Heart left ventricle (tissue), 16 donors: ENCODE measurements at places on chromosomes 2 and 18.

GRCh38 chr2:156164091-156164720 is 168.3 kb downstream of the NR4A2 start:
- H3K36me3 ChIP-seq, result no peaks in the 10 kb centered on the region
- DNase-seq, result no peak
- no peaks in the 10 kb centered on the region for H3K27me3 ChIP-seq
- H3K4me3 ChIP-seq, result no peak overlapping the region
- no peaks in the 10 kb centered on the region for H3K4me1 ChIP-seq

GRCh38 chr2:145356056-145356455 is 836.1 kb upstream of the ZEB2 start:
- H3K4me3 ChIP-seq, result no peak overlapping the region
- H3K27me3 ChIP-seq, result no peaks in the 10 kb centered on the region
- no peaks in the 10 kb centered on the region for H3K4me1 ChIP-seq
- H3K36me3 ChIP-seq, result no peaks in the 10 kb centered on the region

GRCh38 chr2:15867194-15868171 is 72.9 kb upstream of the MYCN start:
- no peak for DNase-seq
- H3K36me3 ChIP-seq, result no peaks in the 10 kb centered on the region
- H3K27ac ChIP-seq, result no peak overlapping the region
- no peaks in the 10 kb centered on the region for H3K4me1 ChIP-seq
- no peak overlapping the region for H3K4me3 ChIP-seq

GRCh38 chr2:43343573-43344304 is 117.3 kb upstream of the ZFP36L2 start:
- peak overlapping the region; percentile 88 for H3K27ac ChIP-seq
- no peaks in the 10 kb centered on the region for H3K36me3 ChIP-seq
- H3K27me3 ChIP-seq, result no peaks in the 10 kb centered on the region
- H3K4me3 ChIP-seq, result no peak overlapping the region
- DNase-seq, result no peak

DNA sequence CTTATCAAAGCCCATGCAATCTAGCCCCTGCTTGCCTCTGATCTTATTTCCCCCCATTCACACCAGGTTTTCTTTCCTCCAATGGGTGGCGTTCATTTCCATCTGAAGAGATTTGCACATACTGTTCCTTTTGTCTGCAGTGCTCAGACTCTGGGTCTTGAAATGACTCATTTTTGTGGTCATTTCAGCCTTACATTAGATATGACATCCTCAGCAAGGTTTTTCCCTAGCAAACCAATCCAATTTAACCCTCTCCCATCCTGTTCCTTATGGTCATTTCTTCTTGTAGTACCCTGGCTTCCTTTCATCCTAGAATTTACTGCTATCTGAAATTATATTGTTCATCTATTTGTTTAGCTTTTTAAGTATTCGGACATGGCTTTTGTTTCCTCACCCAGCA is 42.5 kb upstream of the SCN1A start:
- H3K27ac ChIP-seq, result no peak overlapping the region
- H3K36me3 ChIP-seq, result no peaks in the 10 kb centered on the region
- no peaks in the 10 kb centered on the region for H3K27me3 ChIP-seq
- no peak overlapping the region for H3K4me3 ChIP-seq
- DNase-seq, result no peak

DNA sequence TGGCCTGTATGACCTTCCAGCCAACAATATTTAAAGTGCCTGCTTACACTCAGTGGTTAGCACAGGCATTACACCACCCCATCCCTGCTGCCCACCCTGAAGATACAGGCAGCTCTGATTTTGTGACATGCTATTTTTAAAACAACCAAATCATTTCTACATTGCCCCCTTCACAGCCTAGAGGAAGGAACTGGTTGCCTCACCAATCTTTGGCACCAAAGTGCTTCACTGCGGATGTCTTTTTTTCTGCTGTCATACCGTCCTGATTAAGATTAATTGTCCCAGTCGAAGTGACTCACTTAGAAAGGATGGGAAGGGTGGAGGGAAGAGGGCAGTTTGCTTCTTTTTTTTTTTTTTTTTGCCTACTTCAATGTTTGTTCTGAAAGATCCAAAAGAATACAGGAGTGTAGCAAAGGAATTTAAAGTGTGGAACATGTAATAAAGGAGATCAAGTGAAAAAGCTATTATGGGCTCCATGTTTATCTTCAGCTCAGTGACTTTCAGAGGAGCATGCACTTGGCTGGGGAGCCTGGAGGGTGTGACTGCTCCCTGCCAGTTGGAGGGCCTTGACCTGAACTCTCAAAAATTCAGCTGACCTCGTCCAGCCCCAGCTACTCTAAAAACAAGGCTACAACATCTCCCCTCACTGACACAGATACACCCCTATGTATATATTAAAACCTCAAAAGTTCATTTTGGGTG is 501.1 kb upstream of the TNP1 start:
- peak; percentile 44 for DNase-seq
- peak overlapping the region; percentile 22 for H3K27ac ChIP-seq
- no peaks in the 10 kb centered on the region for H3K36me3 ChIP-seq
- no peaks in the 10 kb centered on the region for H3K27me3 ChIP-seq

DNA sequence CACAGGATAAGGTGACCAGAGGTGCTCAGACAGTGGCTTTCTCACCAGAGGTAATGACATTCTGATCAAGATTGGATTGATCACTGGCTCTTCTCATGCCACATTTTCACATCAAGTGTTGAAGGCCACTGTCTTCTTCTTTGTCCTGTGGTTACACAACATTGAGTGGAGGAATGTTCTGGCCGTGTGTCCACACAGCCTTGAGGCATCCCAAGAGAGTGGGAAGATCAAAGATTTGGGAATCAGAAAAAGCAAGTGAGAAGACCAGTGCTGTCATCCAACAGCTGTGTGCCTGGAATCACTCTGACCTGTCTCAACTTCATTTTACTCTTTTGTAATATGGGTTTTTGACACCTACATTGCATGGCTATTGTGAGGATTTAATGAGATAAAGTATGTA is 67.4 kb downstream of the IL1R2 start:
- peaks cover 58% of the 10 kb centered on the region for H3K4me1 ChIP-seq
- no peak overlapping the region for H3K27ac ChIP-seq
- DNase-seq, result no peak
- no peaks in the 10 kb centered on the region for H3K27me3 ChIP-seq
- H3K36me3 ChIP-seq, result no peaks in the 10 kb centered on the region
- H3K4me3 ChIP-seq, result no peak overlapping the region

GRCh38 chr2:240235149-240235803 is 94.8 kb upstream of the OTOS start:
- H3K4me1 ChIP-seq, result peaks cover 32% of the 10 kb centered on the region
- no peak for DNase-seq
- H3K27me3 ChIP-seq, result no peaks in the 10 kb centered on the region
- H3K36me3 ChIP-seq, result no peaks in the 10 kb centered on the region
- no peak overlapping the region for H3K4me3 ChIP-seq

DNA sequence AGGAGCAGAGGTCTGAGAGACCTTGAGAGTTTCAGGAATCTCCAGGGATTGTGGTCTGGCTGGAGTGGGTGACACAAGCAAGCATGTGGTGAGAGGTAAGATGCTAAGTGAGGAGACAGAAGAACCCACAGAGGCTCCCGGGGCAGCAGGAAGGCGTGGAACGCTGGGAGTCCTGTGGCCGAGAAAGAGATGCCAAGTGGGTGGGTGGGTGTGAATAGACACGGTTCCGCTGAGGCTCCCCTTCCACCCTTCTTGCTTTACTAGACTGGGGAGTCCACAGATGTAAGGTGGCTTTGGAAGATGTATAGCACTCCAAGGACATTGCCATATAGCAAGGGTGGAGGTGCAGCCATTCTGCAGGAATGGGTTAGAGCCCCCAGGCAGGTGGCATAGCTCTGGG is 4.2 kb downstream of the TEX51 start:
- no peak for DNase-seq
- no peak overlapping the region for H3K27ac ChIP-seq
- no peaks in the 10 kb centered on the region for H3K4me1 ChIP-seq
- H3K36me3 ChIP-seq, result no peaks in the 10 kb centered on the region
- no peak overlapping the region for H3K4me3 ChIP-seq
- H3K27me3 ChIP-seq, result no peaks in the 10 kb centered on the region

- no peaks in the 10 kb centered on the region for H3K27me3 ChIP-seq
- no peak for DNase-seq
- H3K27ac ChIP-seq, result no peak overlapping the region
- H3K4me1 ChIP-seq, result no peaks in the 10 kb centered on the region
- peaks cover 44% of the 10 kb centered on the region for H3K36me3 ChIP-seq
- no peak overlapping the region for H3K4me3 ChIP-seq
Measured at GRCh38 chr2:237341872-237342271, 72.1 kb downstream of the COL6A3 start.

DNA sequence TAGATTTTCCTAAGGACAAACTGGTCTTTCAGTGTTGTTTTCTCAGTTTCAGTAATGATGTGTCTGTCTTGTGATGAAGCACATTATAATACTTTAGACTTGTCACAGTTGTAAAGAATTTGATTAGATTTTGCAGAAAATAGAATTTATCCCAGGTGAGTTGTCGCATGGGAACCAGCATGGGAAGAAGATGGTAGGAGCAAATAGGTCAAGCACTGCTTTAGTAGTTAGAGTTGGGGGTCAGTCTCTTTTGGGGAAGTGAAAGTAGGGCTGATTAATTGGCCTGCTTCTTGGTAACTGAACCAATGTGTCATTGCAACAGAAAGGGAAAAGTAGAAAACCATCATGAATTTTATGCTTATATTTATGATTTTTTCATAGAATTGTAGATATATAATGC is 153.2 kb upstream of the MYO3B start:
- H3K27me3 ChIP-seq, result no peaks in the 10 kb centered on the region
- H3K4me3 ChIP-seq, result no peak overlapping the region
- no peak for DNase-seq
- H3K4me1 ChIP-seq, result peaks cover 4% of the 10 kb centered on the region

GRCh38 chr2:151197184-151198108 is 64.2 kb downstream of the RBM43 start:
- H3K4me1 ChIP-seq, result no peaks in the 10 kb centered on the region
- no peak overlapping the region for H3K27ac ChIP-seq
- H3K27me3 ChIP-seq, result no peaks in the 10 kb centered on the region
- no peak overlapping the region for H3K4me3 ChIP-seq

- H3K36me3 ChIP-seq, result no peaks in the 10 kb centered on the region
- DNase-seq, result peak; percentile 67
- H3K27ac ChIP-seq, result peak overlapping the region; percentile 79
- H3K27me3 ChIP-seq, result no peaks in the 10 kb centered on the region
- H3K4me1 ChIP-seq, result peaks cover 54% of the 10 kb centered on the region
Measured at GRCh38 chr2:216536734-216537210, 38.1 kb downstream of the RPL37A start.

- peaks cover 17% of the 10 kb centered on the region for H3K4me1 ChIP-seq
- H3K27me3 ChIP-seq, result peaks cover 45% of the 10 kb centered on the region
- H3K36me3 ChIP-seq, result no peaks in the 10 kb centered on the region
- no peak for DNase-seq
- H3K4me3 ChIP-seq, result peak overlapping the region; percentile 62
Measured at GRCh38 chr2:31136732-31137131, 1.5 kb downstream of the GALNT14 start.

GRCh38 chr18:78580835-78581339 is 398.7 kb upstream of the SALL3 start:
- DNase-seq, result no peak
- no peak overlapping the region for H3K4me3 ChIP-seq
- H3K36me3 ChIP-seq, result no peaks in the 10 kb centered on the region
- no peaks in the 10 kb centered on the region for H3K27me3 ChIP-seq
- H3K4me1 ChIP-seq, result no peaks in the 10 kb centered on the region
- no peak overlapping the region for H3K27ac ChIP-seq

DNA sequence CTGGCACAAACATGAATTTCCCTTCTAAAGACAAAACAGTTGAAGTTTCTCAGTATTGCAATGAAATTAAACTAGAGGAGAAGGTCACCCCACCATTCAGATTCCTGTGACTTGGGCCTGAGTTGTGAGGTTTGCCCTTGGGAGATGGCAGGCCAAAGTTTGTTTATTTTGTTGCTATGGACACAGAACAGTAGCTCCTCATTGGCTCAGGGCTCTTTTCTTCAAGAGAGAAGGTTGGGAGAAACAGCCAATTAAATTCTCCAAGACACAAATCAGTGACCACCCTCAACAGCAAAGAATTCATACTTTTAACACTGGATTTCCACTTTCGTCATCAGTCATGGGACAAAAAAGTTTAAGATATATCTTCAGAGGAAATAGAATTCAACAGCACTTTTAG is at the start of gene FLACC1:
FLACC1 (minus strand) TSS at position 125 of the 400 bp plus-strand sequence. CDS start 5,941 bp downstream, outside the sequence.
- peaks cover 16% of the 10 kb centered on the region for H3K4me1 ChIP-seq
- peak within 1 kb of the TSS; percentile 35 for H3K4me3 ChIP-seq
- peak within 1 kb of the TSS; percentile 87 for H3K27ac ChIP-seq
- no peaks in the 10 kb centered on the region for H3K27me3 ChIP-seq
- peak; percentile 44 for DNase-seq

DNA sequence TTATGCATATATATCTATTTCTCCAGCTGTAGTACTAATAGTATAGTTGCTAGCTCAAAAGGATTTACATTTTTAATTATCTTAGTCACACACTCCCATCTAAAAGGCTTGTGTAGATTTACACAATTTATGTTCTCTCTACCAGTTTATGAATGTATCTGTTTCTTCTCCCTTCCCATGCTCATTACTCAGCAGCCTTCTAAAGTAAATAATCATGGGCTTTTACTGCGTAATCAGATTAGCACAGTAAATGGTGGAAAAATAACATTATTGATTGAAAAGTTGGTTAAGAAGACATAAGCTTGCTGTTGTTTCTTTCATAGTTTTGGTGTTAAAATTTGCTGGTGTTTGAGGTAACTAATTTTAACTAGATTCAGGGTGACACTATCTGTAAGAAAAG is 81.8 kb downstream of the PTPN4 start:
- H3K27me3 ChIP-seq, result no peaks in the 10 kb centered on the region
- DNase-seq, result no peak
- no peak overlapping the region for H3K27ac ChIP-seq

DNA sequence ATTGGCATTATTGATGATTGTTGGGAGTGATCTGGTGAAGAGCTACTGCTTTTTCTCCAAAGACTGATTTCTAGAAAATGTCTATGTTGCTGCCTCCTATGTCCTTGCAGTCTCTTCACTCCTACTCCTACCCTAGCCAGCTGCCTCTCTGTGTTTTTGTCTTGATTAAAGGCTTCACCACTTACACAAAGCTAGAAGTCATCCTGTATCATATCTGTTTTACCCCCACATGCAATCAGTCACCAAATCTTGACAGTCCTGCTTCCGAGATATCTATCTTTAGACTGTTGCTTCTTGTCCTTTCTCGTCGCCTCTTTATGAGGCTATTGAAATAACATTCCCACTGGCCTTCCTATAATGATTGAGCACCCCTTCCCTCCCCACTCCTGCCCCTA is 84.5 kb upstream of the ITGA4 start:
- H3K36me3 ChIP-seq, result no peaks in the 10 kb centered on the region
- H3K4me1 ChIP-seq, result peaks cover 16% of the 10 kb centered on the region
- no peak overlapping the region for H3K4me3 ChIP-seq
